Stimulated activated CD8-positive, alpha-beta memory T cell treated with anti-CD3 and anti-CD28 coated beads, Interleukin-15, amount 100 ng/mL, for 48 hours (primary cell): ENCODE measurements at places on chromosomes 4 and X.

GRCh38 chrX:42803320-42803719 is 25.4 kb upstream of the PPP1R2C start:
- DNase-seq: no peak

DNA sequence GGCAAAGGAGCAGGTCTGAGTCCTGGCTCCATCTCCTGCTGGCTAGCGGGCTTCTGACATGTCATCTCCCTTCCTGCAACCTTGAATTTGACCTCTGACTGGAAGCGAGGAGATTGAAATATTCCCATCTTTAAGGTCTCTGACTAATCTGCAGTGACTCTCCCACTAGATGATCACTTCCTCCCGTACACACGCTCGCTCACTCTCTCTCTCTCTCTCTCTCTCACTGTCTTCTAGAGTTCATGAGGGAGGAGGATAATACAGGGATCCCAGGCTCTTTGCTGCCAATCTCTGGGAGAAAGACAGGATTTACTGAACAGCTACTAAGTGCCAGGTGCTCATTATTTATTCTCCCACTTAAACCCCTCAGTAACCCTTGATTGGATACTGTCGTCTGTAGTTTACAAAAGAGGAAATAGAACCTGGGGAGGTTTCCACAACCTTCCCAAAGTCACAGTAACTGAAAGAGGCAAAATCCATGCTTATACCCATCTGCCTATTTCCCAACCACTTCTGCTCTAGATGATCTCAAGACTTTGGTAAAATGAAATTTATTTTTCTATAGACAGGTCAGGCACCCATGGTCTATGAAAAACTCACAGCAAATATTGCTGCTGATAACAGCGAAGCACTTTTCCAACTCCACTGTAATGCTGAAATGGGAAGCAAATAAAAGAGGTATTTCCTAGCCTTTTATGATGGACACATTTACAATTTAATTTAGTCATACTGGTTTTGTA is 193.5 kb upstream of the C1QTNF7 start:
- DNase-seq: no peak

DNA sequence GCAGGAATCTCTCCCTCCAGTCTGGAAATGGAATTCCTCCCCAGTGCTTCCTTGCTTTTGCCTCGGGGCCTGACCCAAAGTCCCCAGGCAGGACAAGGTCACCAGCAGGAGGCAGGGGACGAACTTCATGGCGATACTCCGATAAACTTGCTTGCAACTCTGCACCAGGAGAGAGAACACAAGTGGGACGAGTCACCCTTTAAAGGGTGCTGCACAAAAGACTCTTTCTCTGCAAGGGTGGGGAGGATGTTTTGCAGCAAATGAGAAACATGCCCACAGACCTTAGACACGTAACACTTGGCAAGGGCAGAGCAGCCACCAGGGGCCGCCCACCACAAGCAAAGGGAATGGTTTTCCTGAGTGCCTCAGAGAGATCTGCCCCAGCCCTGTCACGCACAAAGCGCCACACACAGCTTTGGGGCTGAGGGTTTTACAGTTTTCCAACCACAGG is at the start of gene FGFBP2:
Gene FGFBP2, minus strand, starts transcription at position 175 of the 451 bp plus-strand sequence. Its CDS starts 46 bp downstream, at position 129.
- peak; percentile 70 for DNase-seq

DNA sequence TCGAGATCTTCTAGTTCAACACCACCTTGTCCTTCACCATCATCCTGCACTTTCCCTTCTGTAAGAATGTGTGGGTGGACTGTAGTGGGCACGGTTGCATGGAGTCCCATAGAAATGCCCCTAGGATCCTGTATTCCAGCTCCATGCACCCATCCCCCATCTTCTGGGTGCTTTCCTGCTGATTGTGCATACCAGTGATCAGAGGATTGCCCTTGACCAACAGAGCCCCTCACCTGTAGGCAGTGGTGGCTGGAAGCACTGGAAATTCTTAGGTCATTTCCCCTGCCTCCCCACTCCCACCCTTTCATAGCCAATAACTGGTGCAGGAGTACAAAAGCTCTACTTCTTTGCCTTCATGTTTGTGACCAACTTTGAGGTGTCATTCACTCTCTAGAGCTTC is 213.4 kb upstream of the ARSJ start:
- DNase-seq: no peak

GRCh38 chr4:71405791-71406190 is 67.0 kb downstream of the SLC4A4 start:
- DNase-seq: no peak

DNA sequence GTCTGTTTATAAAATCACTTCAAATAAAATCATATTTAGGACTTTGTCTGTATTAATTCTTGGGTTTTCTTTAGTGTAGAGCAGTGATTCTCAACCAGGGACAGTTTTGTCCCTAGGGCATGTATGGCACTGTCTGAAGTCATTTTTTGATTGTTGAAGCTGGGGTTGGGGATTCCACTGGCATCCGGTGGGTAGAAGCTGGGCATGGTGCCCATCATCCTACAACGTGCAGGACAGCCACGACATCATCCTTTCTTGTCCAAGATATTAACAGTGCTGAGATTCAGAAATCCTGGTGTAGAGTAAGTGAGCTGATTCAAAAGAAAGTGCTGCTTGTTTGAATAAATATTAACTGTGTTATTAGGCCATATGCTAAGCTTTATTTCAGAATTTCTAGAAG is 28.6 kb downstream of the DCLK2 start:
- DNase-seq: no peak
